ENCODE measurements at places on chromosomes 4 and X. TPM values are rescaled to one million over a fixed set of nuclear protein-coding genes. Genes with fewer than 3 reads are reported as not detected.

SORCS2 gene
- 6.9 TPM for total RNA-seq

ZNF732 gene
- total RNA-seq = 0.13 TPM

PRSS12 gene
- total RNA-seq = 0.05 TPM

BTK gene
- total RNA-seq = 1.3 TPM

DCAF12L2 gene
- not detected for total RNA-seq

CLCN4 gene
- 23.4 TPM for total RNA-seq

MRFAP1 gene
- 262 TPM for total RNA-seq

FABP2 gene
- total RNA-seq = 0.57 TPM

TMEM47 gene
- total RNA-seq = 32.1 TPM

PDGFC gene
- 16.9 TPM for total RNA-seq

OGT gene
- 88.0 TPM for total RNA-seq

SHROOM4 gene
- total RNA-seq = 8.6 TPM

SMAD1 gene
- 10.8 TPM for total RNA-seq

PAGE5 gene
- not detected for total RNA-seq

BEX5 gene
- not detected for total RNA-seq

FRMD7 gene
- total RNA-seq = 0.30 TPM

TXK gene
- 1.2 TPM for total RNA-seq

CYLC1 gene
- total RNA-seq = not detected

NXF2B gene
- total RNA-seq = not detected

SSX3 gene
- total RNA-seq = not detected

KDR gene
- 28.7 TPM for total RNA-seq

YY2 gene
- total RNA-seq = 0.97 TPM

SMPX gene
- total RNA-seq = 732 TPM

RBPJ gene
- total RNA-seq = 38.2 TPM

USP26 gene
- total RNA-seq = not detected

PNCK gene
- 7.6 TPM for total RNA-seq

SH2D1A gene
- total RNA-seq = 0.19 TPM

ARHGEF6 gene
- total RNA-seq = 51.3 TPM

FMR1NB gene
- total RNA-seq = not detected

MED14 gene
- total RNA-seq = 38.3 TPM

GPR119 gene
- not detected for total RNA-seq

UGT2A1 gene
- total RNA-seq = not detected

ADGRG2 gene
- 0.35 TPM for total RNA-seq

PABPC5 gene
- 0.67 TPM for total RNA-seq

LUZP4 gene
- total RNA-seq = not detected

CXorf51A gene
- not detected for total RNA-seq

TKTL1 gene
- 3.2 TPM for total RNA-seq

GYG2 gene
- total RNA-seq = 1.3 TPM

GPRASP3 gene
- 5.7 TPM for total RNA-seq

NPNT gene
- total RNA-seq = 11.1 TPM

NEXMIF gene
- total RNA-seq = 0.13 TPM

CPEB2 gene
- 17.7 TPM for total RNA-seq

SSX4 gene
- not detected for total RNA-seq

Measured in cardiac septum (tissue), 1 donor.